ENCODE measurements at places on chromosomes 4 and X.

DNA sequence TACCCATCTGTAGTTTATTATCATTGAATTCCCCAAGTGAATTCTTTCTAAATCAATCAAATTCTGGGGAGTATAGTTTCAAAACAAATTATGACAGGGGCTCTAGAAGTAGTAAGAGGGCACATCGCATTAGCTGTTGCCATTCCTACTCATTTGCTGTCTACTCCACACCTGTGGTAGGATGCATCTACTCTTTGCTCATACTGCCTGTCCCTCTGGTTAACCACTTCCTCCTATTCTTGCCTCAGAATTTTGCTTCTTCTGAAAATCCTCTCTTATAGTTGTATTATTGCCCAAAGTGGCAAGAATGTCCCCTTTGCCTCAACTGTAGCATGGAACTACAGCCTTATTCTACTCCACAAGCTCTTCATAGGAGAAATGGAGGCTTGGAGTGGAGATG is 12.7 kb upstream of the DGKK start:
- no peak for DNase-seq

GRCh38 chrX:154464806-154465365 is 6.8 kb downstream of the PLXNA3 start:
- no peak for DNase-seq

DNA sequence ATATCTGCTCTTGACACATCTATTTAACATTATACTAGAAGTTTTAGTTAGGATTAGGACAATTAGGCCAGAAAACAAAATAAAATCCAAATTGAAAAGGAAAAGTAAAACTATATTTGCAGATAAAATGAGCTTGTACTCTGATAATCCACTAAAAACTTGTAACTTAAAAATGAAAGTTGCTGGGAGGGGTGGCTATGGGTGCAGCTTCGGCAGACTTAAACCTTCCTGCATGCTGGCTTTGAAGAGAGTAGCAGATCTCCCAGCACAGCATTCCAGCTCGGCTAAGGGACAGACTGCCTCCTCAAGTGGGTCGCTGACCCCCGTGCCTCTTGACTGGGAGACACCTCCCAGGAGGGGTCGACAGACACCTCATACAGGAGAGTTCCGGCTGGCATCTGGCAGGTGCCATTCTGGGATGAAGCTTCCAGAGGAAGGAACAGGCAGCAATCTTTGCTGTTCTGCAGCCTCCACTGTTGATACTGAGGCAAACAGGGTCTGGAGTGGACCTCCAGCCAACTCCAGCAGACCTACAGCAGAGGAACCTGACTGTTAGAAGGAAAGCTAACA is 2379.9 kb downstream of the ARAP2 start:
- no peak for DNase-seq

- DNase-seq, result no peak
Observed at GRCh38 chrX:15017491-15017890, 144.3 kb downstream of the MOSPD2 start.

DNA sequence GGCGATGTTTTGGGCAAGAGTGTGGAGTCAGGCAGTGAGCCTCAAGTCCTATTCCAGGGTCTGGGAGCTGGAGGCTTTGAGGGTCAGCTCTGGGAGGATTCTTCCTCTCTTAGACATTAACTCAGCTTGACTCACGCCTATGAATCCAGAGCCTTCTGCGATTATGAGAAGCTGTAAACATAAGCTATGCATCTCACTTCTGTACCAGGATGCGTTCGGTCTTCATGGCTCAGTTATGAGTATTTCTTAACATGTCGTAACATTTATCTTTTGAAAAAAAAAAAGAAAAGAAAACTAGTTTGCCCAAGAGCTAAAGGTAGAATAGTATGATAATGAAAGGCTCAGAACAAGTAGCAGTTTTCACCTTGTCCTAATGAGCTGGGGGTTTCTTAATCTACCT is 4.6 kb downstream of the SHROOM2 start:
- DNase-seq, result no peak

DNA sequence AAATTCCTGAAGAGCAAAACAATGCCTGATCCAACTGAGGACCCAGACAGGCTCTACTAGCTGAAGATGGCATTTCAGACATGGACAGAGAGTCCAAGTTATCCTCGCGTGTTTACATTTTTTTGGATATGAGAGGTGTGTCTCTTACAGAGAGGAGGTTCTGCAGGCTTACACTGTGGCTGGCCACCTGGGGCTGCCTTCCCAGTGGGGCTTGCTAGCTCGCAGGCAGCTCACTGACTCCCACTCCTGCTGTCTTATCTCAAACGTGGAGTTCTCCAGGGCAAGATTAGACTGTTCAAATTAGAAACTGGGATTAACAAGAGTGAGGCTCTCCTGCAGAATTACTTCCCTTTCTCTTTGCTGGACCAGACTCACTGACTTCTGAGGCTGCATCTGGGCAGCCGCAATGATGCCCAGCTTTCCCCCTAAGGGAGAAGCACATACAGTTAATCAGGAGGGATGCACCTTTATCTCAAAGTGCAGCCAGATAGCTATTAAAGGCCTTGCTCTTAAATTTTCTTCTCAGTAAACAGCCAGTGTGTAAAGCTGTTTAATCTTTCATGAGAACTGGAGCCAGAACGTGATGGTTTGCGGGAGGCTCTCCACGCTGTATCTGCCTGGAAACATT is 123.0 kb downstream of the ENPP6 start:
- DNase-seq, result no peak

DNA sequence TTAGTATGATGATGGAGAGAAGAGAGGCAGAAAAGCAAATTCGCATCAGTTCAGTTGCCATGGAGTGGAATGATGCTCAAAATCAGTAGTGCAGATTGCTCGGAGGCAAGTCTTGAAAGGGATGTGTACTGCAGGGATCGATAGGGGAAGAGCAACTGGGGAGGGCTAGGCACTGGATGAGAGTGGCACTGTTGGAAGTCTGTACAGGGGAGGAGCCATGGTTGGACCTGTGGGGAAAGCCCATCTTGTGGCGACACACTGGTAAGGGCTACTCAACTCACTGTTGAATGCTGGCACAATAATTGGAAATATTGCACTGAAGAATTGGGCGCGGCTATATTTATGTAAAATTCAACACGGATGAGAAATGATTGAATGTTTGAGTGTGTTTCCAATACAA is 1.2 kb downstream of the RAB9B start:
- DNase-seq, result no peak

GRCh38 chrX:26387906-26388305 is 171.9 kb downstream of the MAGEB5 start:
- DNase-seq, result no peak

- DNase-seq, result peak; percentile 46
Observed at GRCh38 chr4:15756361-15756861, 21.7 kb upstream of the CD38 start.

DNA sequence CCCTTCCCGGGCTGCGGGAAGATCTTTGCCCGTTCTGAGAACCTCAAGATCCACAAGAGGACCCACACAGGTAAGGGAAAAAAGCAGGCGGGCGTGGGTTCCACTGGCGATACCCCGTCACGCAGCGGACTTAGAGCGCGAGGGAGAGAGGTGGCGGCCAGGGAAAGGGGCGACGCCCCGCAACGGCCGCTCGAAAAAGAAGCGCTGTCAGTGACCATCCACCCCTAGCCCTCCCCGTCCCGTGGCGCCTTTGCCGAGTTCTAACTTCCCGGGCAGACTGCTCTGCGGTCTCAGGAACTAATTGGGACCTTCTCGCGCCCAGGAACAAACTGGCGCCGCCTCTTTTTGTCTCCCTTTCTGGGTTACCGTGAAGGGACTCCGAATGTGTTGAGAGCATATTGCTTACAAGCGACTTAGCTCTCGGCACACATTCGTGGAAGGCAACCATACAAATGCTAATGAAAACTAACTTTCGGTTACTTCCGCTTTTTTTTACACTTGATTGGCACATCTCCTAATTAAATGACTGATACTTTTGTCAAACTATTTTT is 1.8 kb downstream of the ZIC3 start:
- no peak for DNase-seq

DNA sequence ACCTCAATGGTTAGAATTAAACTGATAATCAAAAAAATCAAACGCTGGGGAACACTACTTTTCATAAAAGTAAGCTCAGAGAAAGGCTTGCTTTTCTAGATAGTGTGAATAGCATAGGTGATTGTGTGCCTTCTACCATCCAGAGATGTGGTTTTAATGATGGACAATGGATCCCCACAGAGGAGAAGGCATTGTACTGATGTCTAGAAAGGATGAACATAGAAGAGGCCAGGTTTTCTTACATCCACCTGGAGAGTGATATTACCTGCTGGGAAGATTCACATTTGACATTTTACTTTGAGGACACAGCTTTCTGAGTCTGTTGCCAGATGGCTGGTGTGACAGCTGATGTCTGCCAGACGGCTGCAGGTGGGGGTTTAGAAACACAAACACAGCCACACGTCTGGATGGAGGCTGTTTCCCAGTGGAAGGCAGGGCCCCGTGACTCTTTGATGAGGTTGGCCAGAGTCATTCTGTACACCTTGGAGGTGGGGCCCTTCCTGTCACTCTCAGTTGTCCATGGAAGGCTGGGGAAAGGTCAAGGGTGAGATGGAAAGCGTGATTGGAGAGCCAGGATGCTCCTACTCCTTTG is 114.4 kb downstream of the PSAPL1 start:
- DNase-seq, result no peak

DNA sequence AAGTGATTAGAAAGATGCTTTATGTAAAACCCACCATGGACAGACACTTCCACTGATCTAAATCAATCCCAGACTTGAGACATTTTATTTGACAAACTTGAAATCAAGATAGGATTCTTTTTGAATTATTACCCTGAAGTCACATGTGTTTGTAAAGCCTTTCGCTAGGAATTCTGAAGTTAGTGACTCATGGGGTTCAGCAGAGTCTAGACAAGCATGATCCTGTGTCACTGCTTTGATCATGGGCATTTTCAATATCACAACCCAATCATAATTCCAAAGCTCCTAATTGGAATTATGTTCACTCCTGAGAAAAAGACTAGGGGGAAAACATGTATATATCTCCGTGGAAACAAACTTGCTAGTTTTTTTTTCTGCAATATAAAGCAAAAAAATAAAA is 67.5 kb upstream of the BMP3 start:
- DNase-seq, result peak; percentile 27

DNA sequence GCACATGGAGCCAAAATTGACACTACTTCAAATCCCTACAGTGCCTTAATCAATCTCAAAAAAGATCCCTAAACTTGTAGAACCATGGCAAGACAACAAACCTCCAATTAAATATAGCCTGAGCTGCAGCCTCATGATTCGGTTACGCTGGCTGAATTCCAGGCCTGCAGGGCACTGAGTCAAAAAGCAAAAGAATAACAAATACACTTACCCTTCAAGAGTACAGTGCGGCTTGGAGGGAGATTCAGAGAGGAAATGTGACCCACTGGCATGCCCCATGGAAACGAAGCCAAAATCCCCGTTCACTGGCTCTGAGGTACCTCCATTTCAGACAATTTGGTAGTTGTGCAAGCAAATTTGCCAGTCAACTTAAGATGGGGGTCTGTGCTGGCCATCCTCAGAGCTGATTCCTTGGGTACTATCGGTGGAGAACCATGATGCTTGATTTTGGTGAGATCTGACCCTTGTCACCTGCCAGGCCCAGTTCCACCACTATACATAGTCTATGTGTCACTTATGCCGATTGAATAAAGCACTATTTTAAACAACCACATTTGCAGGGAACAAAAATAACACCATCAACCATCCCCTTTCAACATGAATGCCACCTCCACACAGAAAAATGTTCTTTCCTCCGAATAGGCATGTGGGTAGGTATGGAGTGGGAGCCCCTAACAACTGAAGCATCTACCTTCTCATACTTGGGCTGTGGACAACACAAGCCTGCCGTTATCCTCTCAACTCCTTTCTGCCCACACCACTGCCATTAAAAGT is 2.1 kb downstream of the C4orf54 start:
- DNase-seq, result no peak

- DNase-seq, result no peak
Observed at GRCh38 chr4:182960746-182961145, 43.6 kb upstream of the DCTD start.

- DNase-seq, result peak; percentile 43
Observed at GRCh38 chr4:23805450-23805851, 84.4 kb downstream of the PPARGC1A start.

GRCh38 chrX:33134164-33134563 is 77.2 kb downstream of the DMD start:
- no peak for DNase-seq

- no peak for DNase-seq
Observed at GRCh38 chr4:139469216-139469615, 15.3 kb downstream of the RAB33B start.

- DNase-seq, result no peak
Observed at GRCh38 chr4:94238160-94238559, 30.5 kb downstream of the SMARCAD1 start.

GRCh38 chr4:4960574-4960973 is 58.7 kb downstream of the CYTL1 start:
- no peak for DNase-seq

DNA sequence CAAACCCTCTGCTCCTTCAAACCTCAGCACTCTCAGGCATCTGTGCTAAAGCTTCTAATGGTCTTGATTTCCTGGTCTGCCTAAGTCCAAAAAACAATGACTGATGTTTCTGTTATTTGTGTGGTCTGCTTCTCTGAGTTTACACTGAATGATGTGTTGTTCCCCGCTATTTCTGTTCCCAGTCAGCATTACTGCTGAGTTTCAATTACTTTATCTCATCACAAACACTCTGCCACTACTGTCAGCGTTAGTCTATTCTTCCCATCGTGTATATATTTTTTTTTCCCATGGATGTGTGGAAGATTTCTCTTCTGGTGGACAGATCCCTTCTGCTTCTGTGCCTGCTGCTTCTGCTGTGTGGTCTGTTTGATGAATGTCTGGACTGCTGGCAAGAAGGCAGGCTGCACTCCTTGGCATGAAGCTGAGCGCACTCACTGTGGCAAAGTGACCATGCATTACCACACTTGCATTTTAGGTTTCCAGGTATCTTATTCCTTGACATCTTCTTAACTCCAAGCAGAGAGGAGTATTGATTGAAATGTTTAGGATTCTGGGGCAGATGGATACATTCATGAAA is 106.9 kb upstream of the PAQR3 start:
- DNase-seq, result no peak

DNA sequence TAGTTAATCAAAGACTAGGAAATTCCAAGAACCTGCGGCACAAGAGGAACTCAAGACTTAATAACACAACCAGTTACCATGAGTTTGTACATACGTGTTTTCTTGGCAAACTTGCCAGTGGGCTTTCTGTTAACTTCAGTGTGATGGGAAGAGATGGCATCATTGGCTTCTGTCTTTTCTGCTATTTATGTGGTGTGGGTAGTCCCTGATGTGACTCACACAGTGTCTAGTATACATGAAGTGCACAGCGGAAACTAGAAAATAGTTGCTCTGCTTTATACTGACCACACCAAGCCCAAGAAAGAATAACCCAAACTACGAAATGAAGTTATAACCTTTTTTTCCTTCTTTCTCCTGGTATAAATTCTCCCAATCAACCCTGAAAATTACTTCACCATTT is 24.5 kb downstream of the DAPP1 start:
- no peak for DNase-seq

- DNase-seq, result no peak
Observed at GRCh38 chr4:3851881-3852280, 85.7 kb downstream of the ADRA2C start.
